ENCODE measurements at places on chromosomes 12 and 14. TPM values are rescaled to one million over a fixed set of nuclear protein-coding genes. Genes with fewer than 3 reads are reported as not detected.

Gene CELA1
- not detected for total RNA-seq

Gene KCNH5
- total RNA-seq = not detected

Gene SOAT2
- total RNA-seq = 0.32 TPM

Gene ZCRB1
- total RNA-seq = 45.8 TPM

Gene EMC9
- 14.2 TPM for total RNA-seq

Data from posterior vena cava (tissue), 2 donors.